Activated T-helper 2 cell treated with anti-CD3 and anti-CD28 coated beads, Interferon-gamma antibody, Interleukin-2, Interleukin-4, amounts not matched to agents 10 μg/mL and 5 μg/mL and 100 μg/mL, durations not matched to agents 14 hours and 24 hours and 36 hours (primary cell): ENCODE measurements at places on chromosomes 7 and 10.

- DNase-seq: no peak
Measured at GRCh38 chr10:131888186-131888604, 12.6 kb upstream of the PPP2R2D start.

GRCh38 chr10:82288461-82288881, 413.5 kb downstream of the NRG3 start:
- DNase-seq: no peak

- DNase-seq: no peak
Measured at GRCh38 chr10:98400482-98400881, 14.5 kb downstream of the PYROXD2 start.

DNA sequence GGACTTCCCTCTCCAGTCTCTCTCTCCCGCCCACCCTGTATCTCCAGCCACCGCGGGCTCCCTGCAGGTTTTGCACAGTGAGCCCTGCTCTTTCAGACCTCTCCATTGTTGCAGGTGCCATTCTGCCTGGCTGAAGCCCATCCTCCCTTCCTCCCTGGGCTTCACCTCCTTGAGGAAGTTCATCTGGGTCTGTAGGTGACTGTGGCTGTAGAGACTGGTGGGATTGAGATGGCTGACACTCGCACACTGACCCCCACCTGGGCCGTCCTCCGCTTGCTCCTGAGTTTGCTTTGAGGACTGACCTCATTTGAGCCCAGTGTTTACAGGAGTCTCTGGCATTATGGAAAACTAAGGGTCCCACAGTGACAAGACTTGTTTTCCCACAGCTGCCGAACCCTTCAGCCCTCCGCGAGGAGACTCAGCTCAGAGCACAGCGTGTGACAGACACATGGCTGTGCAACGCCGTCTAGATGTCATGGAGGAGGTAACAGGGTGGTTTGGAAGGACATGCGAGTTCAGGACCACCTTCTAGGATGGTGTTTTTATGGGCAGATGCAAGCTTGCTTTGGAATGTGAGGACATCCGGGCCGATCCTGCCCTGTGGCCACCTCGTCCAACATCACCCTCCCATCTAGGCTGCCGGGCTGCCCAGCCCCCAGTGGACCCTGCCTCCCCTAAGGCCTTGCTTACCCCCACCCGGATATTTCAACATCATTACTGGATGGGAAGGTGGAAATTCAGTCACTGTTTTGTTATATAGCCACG, 9.3 kb downstream of the PLAC9 start:
- DNase-seq: no peak

DNA sequence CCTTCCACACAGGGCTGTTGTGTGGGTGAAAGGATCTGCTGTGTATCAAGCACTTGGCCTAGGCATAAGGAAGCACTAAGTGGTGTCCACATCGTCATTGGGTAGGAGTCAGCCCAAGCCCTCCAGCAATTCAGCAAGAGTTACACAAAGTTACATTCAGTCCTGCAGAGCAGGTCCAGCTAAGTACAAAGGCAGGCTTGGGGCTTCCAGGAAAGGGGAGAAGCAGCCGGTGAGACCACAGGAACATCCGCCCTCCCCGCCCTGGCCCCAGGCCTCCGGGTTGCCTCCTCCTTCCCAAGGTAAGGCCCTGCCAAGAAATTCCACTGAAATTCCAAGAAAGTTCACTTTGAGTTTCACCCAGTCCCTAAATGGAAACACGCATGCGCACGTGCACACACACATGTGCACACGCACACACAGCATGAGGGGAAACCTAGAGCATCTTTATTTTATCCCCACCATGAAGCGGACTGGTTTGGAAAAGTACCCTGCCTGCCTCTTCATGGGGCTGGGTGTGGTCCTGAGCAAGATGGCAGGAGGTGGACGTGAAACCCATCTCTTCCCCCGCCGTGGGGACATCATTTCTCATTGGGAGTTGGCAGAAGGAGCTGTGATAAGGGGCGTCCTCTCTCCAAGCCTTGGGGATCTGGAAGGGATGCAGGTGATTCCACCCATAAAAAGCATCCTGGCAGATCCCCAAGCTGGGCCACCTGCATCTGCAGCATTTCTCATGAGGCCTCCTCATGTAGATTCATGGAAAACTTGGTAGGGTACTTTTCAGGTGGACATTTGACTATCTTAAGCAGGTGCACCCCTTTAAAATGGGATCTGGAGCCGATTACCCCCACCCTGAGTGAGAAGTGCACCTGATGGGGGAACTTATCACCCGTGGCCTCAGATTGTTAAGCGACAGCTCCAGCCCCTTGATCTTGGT, 69.1 kb upstream of the NANOS1 start:
- DNase-seq: no peak

DNA sequence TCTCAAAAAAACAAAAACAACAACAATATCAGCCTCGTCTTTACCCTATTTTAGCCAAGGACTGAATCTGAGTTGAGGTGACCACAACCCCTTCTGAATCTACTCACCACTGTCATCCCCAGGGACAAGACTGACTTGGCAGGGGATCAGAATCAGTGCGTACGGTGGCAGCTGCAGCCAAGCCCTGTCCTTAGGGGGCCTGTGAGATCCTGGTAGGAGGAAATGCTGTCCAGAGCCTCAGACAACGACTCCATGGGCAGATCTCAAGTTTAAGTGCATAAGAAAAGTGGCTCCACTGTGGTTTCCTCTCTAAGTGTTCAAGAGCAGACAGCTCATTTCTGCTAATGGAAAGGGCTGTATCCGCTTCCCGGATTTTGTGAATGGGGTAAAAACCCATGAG, 22.4 kb upstream of the CYTH3 start:
- DNase-seq: no peak

DNA sequence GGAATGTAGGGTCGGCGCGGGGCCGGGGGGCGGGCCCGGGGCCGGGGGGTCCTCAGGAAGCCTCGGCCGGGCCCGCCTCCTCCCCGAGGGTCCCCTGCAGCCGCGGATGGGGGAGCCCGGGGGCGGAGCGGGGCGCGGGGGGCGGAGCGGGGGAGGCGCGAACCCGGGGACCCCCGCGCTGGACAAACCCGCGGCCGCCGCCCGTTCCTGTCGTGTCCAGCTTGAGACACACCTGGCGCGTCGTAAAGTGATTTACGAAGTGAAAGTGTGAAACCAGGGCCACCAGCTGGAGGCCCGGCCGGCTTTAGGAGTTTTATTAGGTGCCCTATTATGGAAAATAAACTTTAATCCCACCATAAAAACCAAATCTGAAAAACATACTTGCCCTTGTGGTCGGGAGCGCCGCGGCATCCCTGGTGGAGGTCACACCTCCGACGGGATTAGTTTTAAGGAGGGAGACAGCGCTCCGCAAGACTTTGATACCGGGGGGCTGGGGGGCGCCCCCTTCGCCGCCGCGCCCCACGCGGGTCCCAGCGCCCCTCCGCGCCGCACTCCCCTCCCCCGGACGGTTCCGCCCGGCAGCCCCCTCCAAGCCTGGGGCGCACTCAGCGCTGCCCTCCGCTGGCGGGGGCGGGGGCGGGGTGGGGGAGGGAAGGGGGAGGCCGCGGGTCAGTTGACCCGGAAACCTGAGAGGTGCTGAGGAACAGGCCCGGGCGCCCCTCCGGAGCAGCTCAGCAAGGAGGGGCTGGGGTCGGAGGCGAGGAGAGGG, 10.3 kb downstream of the MNX1 start:
- DNase-seq: no peak

- no peak for DNase-seq
Measured at GRCh38 chr7:139183878-139184338, 47.1 kb upstream of the UBN2 start.

GRCh38 chr10:69446650-69447151, 4.6 kb upstream of the TSPAN15 start:
- no peak for DNase-seq

DNA sequence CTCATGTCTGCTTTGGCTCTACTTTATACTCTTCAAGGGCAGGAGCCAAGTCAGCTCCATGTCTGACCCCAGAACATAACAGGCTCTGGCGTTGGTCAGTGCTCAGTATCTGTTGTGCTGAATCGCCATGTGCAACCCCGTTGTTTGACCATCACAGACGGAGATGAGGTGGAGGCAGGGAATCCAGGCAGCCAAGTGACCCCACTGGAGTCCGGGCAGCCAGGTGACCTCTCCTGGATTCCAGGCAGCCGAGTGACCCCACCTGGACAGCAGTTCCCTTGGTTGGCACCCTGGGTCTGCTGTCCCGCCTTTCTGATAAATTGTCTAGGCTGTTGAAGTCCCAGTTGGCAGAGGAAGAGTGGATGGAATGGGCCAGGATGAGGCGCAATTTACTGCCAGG, 232.2 kb downstream of the TCERG1L start:
- DNase-seq: no peak
